ENCODE measurements at places on chromosomes 7 and 10.

GRCh38 chr7:158076215-158076614 lies 511.4 kb downstream of the PTPRN2 start:
- no peak for DNase-seq

- no peak for DNase-seq
Measured at GRCh38 chr10:11699550-11700097, 42.6 kb upstream of the ECHDC3 start.

GRCh38 chr7:50274361-50274760 lies 30.2 kb upstream of the IKZF1 start:
- no peak for DNase-seq

- no peak for DNase-seq
Measured at GRCh38 chr7:37709631-37710509, 26.3 kb downstream of the GPR141 start.

DNA sequence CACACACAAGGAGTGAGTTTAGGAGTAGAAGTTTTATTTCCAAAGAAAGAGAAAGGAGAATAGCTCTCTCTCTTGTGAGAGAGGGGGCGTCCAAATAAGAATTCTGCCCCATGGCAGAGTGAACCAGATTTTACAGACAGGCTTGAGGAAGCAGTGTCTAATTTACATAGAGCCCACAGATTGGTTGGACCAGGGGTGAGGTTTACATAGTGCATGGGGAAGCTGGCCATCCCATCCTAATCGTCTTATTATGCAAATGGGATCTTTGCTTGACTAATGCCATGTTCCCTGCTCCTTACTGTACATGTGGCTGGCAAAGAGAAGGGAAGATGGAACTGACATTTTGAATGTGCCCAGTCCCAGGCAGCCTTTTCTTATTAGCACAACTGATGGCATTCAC lies 60.0 kb upstream of the ACSM6 start:
- no peak for DNase-seq

GRCh38 chr7:150453892-150454291 lies 3.5 kb downstream of the GIMAP8 start:
- DNase-seq, result no peak

GRCh38 chr10:134247-135131 lies 766 bp upstream of the ZMYND11 start:
- peak; percentile 4 for DNase-seq

DNA sequence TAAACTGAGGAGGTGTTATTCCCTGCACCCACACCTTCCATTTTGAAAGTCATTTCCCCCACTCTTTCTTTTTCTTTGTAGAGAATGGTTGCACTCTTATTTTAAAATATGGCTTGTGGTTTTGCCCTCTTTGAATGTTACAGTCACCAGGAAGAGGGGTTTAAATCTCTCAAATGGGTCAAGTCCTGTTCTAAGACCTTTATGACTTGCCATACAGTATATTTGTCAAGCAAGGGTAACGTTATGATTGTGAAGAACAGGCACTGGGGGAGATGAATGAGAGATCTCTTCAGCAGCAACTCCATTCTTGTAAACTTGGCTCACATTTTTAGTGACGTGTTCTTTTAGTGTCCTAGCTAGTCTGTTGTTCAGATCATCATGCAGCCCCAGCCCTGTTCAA lies 634.7 kb downstream of the KCNMA1 start:
- no peak for DNase-seq

DNA sequence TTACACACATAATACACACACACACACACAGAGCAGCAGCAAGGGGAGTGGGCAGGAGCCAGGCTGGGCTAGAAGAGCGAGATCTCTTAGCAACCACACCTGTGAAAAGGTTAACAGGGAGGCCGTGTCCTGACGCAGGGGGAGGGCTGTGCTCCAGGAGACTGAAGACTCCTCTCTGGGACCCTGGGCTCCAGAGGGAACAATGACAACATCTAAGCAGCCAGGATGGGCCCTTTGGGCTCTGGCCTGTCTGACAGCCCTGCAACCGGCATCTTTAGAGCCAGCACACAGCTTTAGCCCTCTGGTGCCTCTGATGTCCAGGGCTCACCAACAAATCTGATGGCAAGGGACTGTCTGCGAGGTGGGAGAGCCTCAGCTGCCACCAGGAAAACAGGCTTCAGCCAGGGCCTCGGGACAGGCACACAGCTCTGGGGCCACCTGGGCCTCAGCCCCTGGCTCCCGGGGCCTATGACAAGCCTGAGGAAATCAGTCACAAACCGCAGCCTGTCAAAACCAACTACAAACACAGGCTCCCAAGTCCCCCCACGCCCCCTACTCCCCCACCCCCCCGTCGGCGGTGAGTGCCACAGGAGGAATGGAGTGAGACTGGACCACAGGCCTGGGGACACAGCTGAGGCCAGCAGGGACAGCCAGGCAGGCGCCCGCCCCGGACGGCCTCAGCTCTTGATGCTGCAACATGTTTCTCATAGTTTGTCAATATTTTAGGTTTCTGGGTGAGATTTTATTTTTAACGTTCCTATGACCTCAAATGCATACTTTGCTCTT lies 102.8 kb downstream of the TNS3 start:
- no peak for DNase-seq

DNA sequence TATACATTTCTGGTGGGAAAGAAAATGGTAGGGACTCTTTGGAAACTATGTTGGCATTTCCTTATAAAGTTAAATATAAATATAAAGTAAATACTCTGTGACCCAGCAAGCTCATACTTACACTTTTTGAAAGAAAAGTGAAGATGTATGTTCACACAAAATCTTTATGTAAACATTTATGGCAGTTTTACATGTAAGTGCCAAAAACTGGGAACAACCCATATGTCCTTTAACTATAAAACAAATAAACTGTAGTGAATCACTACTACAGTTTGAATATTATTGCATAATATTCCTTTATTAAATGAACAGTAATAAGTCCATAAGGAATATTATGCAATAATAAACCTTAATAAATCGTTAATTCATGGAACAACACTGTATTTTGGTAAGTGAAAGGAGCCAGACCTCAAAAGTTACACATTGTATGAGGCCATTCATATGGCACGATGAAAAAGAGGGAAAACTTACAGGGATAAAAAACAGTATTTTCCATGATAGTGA lies 1660.3 kb upstream of the LRRTM3 start:
- DNase-seq, result no peak

GRCh38 chr7:121085922-121086321 lies 97.4 kb downstream of the CPED1 start:
- no peak for DNase-seq

- DNase-seq, result no peak
Measured at GRCh38 chr10:125984346-125984745, 88.0 kb downstream of the FANK1 start.

DNA sequence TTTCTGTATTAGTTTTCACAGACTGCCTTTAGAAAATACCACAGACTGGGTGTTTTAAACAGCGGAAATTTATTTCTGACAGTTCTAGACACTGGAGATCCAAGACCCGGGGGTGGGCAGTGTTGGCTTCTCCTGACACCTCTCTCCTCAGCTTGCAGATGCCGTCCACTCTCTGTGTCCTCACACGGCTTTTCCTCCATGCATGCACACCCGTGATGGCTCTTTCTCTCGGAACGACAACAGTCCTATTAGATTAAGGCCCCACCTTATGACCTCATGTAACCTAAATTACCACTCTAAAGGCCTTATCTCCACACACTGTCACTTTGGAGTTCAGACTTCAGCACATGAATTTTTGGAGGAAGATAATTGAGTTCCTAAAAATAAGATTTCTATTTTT lies 142.9 kb upstream of the VWC2 start:
- no peak for DNase-seq

GRCh38 chr7:156773966-156774365 lies 119.0 kb downstream of the LMBR1 start:
- no peak for DNase-seq

DNA sequence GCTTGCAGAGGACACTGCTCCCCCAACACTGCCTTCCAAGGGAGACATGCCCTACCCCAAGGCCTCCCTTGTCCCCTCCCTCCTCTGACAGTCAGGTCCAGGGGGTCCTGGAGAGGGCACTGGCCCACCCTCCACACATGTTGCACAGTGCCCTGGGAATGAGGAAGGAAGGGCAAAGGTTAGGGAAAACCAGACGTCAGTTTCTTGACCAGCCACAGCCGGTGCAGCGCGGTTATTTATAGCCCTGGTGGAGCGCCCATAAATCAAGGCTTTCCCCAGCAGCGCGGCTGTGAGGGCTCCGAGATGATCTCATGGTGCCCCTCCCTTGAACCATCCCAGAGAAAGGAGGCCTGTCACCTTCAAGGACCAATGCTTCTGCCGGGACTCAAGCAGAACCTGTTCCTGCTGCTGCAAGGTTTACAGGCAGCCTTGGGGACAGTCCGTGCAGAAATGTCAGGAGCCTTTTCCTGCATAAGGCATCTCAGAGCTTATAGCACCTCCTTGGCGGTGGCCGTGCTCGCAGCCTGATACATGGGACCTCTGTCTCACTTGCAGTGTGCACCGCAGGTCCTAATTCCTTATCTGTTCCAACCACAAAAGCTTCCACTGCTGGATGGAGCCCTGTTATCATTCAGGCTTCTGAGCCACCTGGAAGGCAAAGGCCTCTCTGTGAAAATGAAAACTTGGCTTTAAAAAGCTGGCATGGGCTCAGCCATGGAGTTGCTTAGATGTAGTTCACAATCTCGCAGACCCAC lies 127.3 kb downstream of the LHPP start:
- no peak for DNase-seq

GRCh38 chr7:151774951-151775350 lies 102.0 kb downstream of the PRKAG2 start:
- no peak for DNase-seq

DNA sequence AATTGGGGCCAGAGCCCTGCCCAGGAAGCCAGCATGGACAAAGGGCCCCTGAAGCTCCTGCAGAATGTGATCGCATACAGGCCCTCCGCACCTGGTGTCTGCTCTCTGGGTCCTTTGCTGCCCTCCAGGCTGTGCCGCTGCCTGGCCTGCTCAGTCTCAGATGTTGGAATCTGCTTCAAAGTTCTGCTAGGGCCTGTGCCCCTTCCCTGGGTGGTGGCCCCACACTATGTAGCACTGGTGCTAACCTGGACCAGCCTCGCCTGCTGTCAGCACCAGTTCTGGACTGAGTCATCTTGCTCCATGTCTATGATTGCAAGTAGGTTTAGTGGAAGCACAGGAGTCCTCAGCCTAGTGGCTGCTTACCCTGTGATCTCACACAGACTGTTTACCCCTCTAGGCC lies 6.3 kb downstream of the MAT1A start:
- no peak for DNase-seq

DNA sequence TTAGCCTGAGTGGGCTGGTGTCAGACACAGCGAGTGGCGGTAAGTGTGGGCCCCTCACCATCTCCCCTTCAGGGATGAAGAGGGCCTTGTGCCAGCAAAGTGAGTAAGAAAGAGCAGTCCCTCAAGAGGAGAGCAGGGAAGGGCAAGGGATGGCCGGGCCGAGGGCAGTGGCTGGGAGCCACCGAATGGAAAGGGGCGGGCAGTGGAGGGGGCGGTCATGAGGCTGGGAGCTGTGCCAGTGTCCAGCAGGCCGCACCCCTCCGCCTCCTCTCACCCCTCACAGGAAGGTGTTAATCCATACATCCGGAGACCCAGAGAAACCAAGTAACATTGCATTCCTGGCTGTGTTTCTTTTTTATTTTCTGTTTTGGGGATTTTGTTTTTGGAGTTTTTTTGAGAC lies 28.6 kb upstream of the RASGEF1A start:
- DNase-seq, result no peak

GRCh38 chr7:131346885-131347592 lies 19.4 kb downstream of the MKLN1 start:
- no peak for DNase-seq

- DNase-seq, result no peak
Measured at GRCh38 chr7:80829527-80829926, 89.3 kb downstream of the SEMA3C start.

DNA sequence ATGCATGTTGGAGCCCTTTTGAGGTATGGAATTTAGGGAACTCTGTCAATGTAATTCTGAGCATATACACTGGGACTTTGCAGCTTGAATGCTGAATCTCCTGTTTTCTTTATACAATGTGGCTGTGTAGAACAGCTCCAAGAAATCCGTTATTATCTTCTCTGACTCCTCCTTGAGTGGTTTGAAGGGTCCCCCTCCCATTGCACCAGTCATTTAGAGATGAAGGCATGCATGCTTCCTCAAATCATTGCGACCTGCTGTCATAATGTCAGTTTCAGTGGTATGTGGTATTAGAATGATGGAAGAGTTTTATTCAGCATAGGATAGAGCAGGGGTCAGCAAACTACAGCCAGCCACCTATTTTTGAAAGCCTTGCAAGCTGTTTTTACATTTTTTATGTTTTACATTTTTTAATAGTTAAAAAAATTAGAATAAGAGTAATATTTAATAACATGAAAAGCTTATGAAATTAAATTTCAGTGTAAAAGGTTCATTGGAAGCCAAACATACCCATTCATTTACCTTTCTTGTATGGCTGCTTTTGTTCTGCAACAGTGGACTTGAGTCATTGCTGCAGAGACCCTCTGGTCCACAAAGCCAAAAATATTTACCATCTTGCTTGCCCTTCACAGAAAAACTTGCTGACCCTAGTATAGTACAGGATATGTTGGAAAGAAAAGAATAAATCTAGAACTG lies 8.1 kb downstream of the STK17A start:
- DNase-seq, result no peak

DNA sequence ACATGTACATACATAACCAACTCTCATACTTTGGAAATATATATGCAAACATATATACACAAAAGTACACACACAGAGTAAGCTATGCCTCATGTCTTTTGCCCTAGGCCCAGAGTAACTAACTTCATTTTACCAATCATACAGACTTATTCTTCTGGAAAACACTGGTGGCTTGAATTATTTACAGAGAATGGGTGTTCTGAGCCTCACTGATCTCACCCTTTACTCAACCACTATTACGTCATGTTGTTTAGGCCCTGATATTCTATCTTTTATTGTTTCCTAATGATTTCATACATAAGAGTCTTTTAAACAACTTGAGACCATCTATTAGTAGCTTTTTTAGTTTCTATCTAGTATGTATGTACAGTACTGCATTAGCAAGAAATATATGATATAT lies 43.0 kb downstream of the ANK3 start:
- DNase-seq, result no peak

DNA sequence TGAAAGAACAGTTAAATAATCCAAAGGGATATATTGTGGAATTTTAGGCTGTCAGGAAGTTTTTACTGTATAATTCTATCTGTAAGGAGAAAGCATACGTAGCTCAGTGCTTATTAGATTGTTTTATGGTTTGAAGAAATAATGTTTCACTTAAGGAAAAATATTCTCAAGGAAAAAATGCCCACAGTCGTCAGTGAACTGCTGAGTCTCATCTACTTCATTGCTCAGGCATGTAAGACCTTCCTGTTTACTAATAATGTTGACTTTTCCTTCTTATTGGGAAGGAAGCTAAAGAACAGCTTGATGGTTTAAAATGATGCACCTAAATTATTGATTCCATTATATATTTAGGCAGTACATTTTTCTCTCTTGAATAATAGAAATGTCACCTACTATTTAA lies 304.2 kb downstream of the SDK1 start:
- no peak for DNase-seq
